ENCODE measurements at places on chromosomes 11 and 22. TPM values are rescaled to one million over a fixed set of nuclear protein-coding genes. Genes with fewer than 3 reads are reported as not detected.

DNA sequence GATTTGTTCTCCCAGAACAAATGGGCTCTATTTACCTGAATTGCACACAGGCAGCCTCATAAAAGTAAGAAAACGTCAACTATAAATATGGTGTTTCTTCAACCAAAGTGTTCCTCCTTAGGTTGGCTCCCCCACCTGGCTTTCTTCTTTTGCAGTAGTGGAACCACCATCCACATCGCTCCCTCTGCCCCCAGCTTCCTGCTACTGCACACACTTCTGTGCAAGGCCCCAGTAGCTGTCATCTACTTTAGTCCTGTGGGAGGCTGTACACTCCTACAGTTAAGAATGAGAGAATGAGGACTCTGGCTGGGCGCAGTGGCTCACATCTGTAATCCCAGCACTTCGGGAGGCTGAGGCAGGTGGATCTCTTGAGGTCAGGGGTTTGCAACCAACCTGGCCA is 89.5 kb downstream of the BMAL1 start:
- H3K4me3 ChIP-seq = no peak overlapping the region
- H3K4me1 ChIP-seq = no peaks in the 10 kb centered on the region
- no peaks in the 10 kb centered on the region for H3K27me3 ChIP-seq
- no peaks in the 10 kb centered on the region for H3K36me3 ChIP-seq
- H3K27ac ChIP-seq = no peak overlapping the region

- no peak overlapping the region for H3K27ac ChIP-seq
- no peaks in the 10 kb centered on the region for H3K4me1 ChIP-seq
- no peaks in the 10 kb centered on the region for H3K36me3 ChIP-seq
Measured at GRCh38 chr11:130404727-130405126, 23.7 kb downstream of the ADAMTS8 start.

- H3K4me1 ChIP-seq = no peaks in the 10 kb centered on the region
- peak overlapping the region; percentile 21 for H3K4me3 ChIP-seq
- peak; percentile 80 for DNase-seq
- no peak overlapping the region for H3K27ac ChIP-seq
- H3K27me3 ChIP-seq = no peaks in the 10 kb centered on the region
Measured at GRCh38 chr22:45645526-45646414, 25.9 kb upstream of the ATXN10 start.

DNA sequence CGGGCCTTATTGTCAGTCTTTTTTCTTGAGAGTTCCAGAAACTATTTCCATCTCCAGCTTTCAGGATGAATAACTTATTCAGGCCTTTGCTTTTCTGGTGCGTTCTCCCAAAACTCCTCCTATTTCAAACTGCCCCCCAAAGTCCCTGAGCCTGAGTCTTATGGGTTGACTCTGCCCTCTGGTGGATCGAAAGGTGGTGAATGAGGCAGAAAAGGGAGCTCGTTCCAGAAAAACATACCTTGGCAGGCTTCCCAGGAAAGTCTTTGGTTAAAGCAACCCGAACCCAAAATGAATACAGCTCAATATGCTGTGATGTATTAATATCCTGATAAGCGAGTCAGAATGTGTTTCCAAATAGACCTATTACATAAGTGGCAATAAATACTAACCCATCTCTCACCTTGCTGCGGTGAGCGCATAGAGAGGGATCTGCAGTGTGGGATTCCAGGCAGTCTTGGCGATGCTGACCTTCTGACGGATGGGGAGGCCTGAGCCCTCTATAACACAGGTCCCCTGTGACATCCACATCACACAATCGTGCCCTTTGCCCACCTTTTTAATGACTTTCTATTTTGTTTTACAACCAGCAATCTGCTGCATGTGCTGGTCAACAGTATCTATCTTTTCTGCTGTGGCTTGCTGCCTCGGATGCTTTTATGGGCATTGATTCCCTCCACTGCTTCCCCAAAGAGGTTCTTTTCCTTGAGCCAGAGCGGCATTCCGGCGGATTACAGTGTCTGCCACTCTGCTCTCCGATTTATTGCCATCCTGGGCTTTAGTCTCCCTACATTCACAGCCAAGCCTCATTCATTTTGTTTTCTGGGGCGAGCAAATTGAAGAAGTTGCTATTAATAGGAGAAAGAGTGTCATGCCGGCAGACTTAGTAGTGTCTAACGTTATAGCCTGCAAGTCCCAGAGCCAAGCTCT is 756.8 kb downstream of the NTM start:
- H3K27me3 ChIP-seq = no peaks in the 10 kb centered on the region
- H3K36me3 ChIP-seq = no peaks in the 10 kb centered on the region
- peaks cover 9% of the 10 kb centered on the region for H3K4me1 ChIP-seq
- no peak overlapping the region for H3K4me3 ChIP-seq
- peak; percentile 71 for DNase-seq

- peaks cover 12% of the 10 kb centered on the region for H3K4me1 ChIP-seq
- no peak overlapping the region for H3K27ac ChIP-seq
- H3K4me3 ChIP-seq = no peak overlapping the region
- no peak for DNase-seq
Measured at GRCh38 chr11:118640332-118641154, 33.1 kb downstream of the PHLDB1 start.

DNA sequence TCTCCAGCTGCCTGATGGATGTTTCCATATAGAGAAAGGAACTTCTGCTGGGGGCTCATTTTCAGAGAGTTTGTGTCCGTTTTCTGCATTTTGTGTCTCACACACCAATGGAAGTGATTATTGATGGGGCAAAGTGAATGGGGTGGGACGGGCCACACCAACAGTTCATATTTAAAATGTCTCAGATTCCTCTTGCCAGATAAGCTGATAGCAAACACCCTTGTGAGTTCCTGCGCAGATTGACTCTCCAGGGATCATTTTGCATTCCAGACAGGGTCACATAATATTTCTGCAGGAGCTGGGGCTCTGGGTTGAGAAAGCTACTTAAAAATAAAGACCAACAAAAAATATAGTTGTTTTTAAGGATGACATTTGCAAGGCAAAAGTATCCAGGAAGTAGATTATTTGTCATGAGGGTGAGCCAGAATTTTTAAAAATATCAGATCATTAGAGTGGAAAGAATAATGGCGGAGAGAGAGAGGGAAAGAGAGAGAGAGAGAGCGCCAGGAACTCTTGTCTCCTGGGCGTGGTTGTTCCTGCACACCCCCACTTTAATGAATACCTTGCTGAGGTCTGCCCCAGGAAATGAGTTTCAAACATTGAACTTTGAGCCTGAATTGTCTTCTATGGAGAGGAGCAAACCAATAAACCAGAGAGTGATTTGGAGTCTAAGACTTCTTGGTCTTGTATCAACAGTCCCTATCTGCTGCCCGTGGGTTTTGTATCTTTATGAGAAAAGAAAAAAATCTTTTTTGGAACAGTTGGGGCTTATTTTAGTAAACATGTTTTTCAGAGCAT is 33.3 kb downstream of the MICAL2 start:
- no peaks in the 10 kb centered on the region for H3K36me3 ChIP-seq
- no peak overlapping the region for H3K4me3 ChIP-seq
- H3K27me3 ChIP-seq = no peaks in the 10 kb centered on the region
- H3K4me1 ChIP-seq = peaks cover 69% of the 10 kb centered on the region
- DNase-seq = no peak
- peak overlapping the region; percentile 87 for H3K27ac ChIP-seq

GRCh38 chr11:95908826-95909225 is 15.1 kb downstream of the MTMR2 start:
- no peaks in the 10 kb centered on the region for H3K36me3 ChIP-seq
- H3K27me3 ChIP-seq = no peaks in the 10 kb centered on the region
- peaks cover 8% of the 10 kb centered on the region for H3K4me1 ChIP-seq
- H3K27ac ChIP-seq = no peak overlapping the region
- no peak for DNase-seq
- H3K4me3 ChIP-seq = no peak overlapping the region

DNA sequence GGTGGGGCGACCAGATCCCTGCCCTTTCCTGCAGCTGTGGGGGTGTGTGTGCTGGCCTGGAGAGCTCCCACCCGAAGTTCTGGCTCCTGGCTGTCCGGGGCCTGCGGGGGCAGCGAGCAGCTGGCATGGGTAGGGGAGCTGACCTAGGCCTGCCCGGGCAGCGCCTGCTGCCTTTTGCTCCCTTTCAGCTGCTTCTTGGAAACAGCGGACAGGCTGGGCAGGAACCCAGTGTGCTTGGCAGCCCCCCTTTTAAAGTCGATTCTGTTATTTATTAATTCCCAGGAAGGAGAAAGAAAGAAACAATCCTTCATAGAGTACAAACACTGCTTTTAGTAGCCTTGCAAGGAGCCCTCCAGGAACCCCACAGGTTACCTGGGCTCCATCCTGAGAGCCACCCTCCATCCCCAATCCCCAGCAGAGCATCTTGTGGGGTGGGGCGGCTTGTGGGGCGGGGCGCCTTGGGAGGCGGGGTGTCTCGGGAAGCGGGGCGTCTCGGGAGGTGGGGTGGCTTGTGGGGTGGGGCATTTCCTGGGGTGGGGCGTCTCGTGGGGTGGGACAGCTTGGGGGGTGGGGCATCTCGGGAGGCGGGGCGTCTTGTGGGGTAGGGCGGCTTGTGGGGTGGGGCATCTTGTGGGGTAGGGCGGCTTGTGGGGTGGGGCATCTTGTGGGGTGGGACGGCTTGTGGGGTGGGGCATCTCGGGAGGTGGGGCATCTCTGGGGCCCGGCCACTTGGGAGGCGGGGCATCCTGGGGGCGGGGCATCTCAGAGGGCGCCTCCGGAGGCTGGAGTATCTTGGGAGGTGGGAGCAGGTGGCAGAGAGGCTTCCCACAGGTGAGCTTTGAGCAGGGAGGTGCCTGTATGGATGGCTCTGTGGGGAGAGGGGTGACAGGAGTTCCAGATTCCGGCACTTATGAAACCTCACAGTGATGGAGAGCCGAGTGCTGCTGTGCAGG is 7.0 kb downstream of the CD81 start:
- H3K27me3 ChIP-seq = no peaks in the 10 kb centered on the region
- H3K36me3 ChIP-seq = no peaks in the 10 kb centered on the region
- peak overlapping the region; percentile 88 for H3K27ac ChIP-seq
- no peak overlapping the region for H3K4me3 ChIP-seq
- DNase-seq = peak; percentile 56

DNA sequence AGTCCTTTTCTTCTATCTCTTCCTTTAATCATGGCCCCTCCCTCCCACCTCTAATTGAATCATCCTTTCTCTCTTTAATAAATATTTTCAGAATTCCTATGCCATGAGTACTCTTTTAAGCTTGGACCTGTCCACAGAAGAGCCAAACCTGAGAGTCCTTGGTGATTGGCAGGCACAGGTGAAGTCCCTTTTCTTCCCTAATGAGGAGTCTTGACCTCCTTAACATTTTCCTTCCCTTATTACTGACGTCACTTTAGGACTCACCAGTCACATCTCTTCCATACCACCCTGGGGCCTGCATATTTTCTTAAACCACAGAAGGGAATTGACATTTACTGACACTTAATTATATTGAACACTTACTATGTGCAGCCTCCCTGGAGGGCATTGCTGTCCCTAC is 41.0 kb upstream of the RASSF10 start:
- H3K27ac ChIP-seq = no peak overlapping the region
- H3K4me1 ChIP-seq = no peaks in the 10 kb centered on the region
- H3K27me3 ChIP-seq = no peaks in the 10 kb centered on the region
- H3K36me3 ChIP-seq = no peaks in the 10 kb centered on the region

The BDNF gene
- total RNA-seq = 0.87 TPM

DNA sequence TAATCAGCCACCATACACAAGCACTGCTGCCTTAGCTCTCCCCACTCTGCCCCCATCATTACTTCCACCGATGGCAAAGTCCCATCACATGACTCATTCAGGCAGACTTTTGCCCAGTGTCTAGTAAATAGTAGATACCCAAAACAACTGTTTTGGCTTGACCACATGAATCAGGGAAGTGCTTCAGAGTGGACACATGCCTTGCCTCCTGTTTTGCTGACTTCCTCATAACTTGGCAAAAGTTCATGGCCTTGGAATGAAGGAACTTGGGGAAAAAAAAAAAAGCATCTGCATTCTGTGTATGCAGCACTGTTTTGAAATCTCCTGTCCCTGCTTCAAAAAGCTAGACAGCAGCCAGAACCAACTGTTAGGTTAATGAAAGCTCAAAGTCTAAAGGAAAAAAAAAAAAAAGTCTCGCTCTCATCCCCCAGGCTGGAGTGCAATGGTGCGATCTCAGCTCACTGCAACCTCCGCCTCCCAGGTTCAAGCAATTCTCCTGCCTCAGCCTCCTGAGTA is 335.3 kb downstream of the FAM181B start:
- no peak overlapping the region for H3K27ac ChIP-seq
- no peaks in the 10 kb centered on the region for H3K27me3 ChIP-seq
- peak; percentile 21 for DNase-seq

DNA sequence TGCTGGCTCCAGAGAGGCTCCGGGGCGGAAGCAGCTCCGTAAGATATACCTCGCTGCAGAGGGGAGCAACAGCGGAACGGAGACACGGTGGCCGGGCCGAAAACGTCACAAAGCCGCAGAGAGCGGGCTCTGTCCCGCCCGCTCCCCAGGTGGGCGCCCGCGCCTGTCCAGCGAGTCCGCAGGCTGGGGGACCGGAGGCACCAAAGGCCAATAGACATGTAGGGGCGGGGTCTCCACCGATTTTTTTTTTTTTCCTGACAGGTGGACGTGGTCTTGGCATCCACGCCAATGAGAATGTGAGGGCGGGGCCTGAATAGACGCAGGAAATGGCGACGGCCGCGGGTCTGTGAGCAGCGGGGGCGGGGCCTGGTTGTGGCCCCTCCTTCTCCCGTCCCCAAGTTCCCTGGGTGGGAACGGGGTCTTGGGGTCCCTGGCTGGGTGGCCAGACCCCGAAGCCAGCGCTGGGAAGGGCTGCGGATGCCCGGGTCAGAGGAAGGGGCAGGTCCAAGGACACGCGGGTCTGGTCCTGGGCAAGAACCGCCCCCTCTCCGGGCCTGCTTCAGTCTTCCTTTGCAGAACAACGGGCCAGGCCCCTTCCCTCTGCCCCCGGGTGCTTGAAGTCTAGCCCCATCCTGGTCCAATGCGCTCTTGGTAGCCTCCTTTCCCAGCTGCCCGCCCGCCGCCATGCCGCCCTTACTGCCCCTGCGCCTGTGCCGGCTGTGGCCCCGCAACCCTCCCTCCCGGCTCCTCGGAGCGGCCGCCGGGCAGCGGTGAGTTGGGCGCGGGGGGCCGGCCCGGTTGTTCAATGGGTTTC is at the start of gene DNAJC4:
Gene DNAJC4 (plus strand): TSS at position 378 of the 814 bp plus-strand sequence. CDS start 307 bp downstream, at position 685.
- H3K27me3 ChIP-seq = no peaks in the 10 kb centered on the region
- peak; percentile 98 for DNase-seq
- peaks cover 40% of the 10 kb centered on the region for H3K4me1 ChIP-seq
- no peaks in the 10 kb centered on the region for H3K36me3 ChIP-seq
- H3K4me3 ChIP-seq = peak within 1 kb of the TSS; percentile 74

The DRD4 gene
- total RNA-seq = 2.0 TPM

- H3K36me3 ChIP-seq = no peaks in the 10 kb centered on the region
- DNase-seq = peak; percentile 66
- H3K27me3 ChIP-seq = no peaks in the 10 kb centered on the region
- peak overlapping the region; percentile 93 for H3K27ac ChIP-seq
Measured at GRCh38 chr11:18384157-18384641, 10.2 kb upstream of the LDHA start.

The PLAAT3 gene
- 147 TPM for total RNA-seq

The FADS1 gene
- total RNA-seq = 24.5 TPM

- peak; percentile 54 for DNase-seq
- H3K27me3 ChIP-seq = no peaks in the 10 kb centered on the region
Measured at GRCh38 chr22:32745251-32745995, 56.1 kb upstream of the TIMP3 start.

Measured in testis (tissue), 5 donors.